ENCODE measurements at places on chromosomes 2 and 18. TPM values are rescaled to one million over a fixed set of nuclear protein-coding genes. Genes with fewer than 3 reads are reported as not detected.

The REG1B gene
- total RNA-seq = not detected

- DNase-seq = no peak
Measured at GRCh38 chr2:29220506-29221270, 105.5 kb downstream of the CLIP4 start.

GRCh38 chr2:16013359-16013911 is 73.1 kb downstream of the MYCN start:
- DNase-seq = no peak

DNA sequence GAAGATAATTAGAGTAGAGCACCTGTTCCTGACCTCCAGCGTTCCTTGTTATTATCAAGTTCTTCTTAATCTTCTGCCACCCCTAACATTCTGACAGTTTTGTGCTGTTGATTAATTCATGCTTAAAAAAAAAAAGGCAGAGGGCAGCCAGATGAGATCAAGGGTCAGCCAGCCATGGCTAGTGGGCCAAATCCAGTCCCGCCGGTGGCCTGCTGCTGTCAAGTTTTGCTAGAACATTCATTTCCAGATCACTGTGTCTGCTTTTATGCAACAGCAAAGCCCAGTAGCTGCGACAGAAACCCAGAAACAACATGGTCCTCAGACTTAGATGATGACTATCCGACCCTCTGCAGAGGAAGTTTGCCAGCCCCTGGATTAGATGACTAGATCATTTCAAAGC is 101.6 kb downstream of the RNF144A start:
- no peak for DNase-seq

DNA sequence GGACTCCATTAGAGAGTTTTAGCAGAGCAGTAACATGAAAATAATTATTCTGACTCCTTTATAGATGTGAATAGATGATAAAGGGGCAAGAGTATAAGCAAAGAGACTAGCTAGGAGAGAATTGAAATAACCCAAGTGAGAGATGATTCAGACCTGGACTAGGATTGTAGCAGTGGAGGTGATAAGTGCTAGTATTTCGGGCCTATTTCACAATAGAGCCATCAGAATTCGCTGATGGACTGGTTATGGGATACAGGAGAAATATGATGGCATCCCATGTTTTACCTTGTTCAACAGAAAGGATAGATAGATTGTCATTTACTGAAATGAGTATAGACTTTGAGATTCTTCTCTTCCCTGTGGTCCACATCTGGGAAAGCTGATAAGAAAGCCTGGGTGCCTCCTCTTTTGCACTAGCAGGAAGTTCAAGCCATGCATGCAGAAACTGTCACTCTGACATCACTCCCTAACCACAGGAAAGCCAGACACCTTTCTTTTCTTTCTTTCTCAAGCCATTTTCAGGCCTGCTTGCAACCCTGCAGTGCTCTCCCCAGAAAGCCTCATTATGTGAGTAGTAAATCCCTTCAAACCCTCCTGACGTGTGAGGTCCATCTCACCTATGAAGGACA is 25.3 kb downstream of the DYNAP start:
- no peak for DNase-seq

- DNase-seq = no peak
Measured at GRCh38 chr2:241194811-241195210, 6.3 kb downstream of the ANO7 start.

GRCh38 chr2:147424766-147425165 is 420.1 kb upstream of the ACVR2A start:
- DNase-seq = no peak

- DNase-seq = no peak
Measured at GRCh38 chr18:3119401-3120341, 100.1 kb downstream of the MYOM1 start.

DNA sequence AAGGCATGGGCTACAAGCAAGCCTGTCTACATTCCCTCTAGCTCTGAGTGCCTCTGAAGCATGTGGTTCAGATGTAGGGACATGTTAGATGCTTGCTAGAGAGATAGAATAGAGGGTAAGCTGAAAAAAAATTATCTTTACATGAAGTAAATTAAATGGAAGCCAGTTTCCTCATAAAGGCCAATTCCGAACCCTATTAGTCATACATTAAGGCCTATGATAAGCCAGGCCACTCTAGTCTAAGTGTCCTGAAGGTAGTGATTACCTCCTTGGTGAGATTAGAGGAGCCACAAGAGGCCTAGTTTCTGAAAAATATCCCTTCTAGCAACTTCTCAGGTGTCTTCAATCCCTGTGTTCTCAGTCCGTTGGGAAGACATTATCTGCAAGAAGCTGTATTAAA is 72.4 kb upstream of the NPAS2 start:
- no peak for DNase-seq

DNA sequence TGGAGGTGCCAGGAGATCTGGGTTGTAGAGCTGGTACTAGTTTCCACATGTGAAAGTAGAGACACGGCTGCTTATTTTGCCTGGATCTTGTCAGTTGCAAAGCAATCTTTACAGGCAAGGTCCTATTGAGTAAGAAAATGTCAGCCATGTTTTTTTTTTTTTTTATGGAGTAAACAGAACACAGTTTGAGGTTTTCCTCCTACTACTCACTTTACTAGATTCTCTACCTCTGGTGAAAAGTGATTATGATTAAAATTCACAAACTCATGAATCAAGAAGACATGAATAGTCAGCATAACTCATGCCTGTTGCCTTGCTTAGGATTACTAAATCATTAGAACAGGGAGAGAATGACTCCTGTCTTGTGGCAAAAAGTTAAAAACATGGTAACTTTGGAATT is 70.1 kb upstream of the PNPT1 start:
- no peak for DNase-seq

DNA sequence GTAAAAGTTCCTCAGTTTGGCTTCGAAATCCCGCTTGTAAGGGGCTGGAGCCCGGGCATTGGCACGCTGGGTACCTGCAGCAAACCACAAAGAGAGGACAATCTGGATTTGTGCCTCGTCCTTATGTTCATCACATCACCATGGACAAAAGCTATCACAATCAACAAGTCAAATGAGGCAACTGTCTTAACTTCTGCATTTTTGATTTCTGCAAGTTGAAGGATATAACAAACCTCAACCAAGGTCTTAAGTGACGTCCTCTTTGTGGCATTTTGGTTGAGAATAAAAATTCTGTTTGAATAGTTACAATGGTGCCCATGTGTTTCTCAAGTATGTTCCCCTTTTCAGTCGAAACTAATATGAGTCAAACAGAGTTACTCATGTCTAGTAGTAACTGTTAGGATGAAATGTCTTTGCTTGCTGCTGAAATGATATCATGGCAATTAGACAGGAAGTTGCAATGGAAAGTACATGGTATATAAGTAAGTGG is 70.8 kb upstream of the STK17B start:
- DNase-seq = peak; percentile 69

GRCh38 chr2:175580652-175581051 is 399.1 kb upstream of the ATP5MC3 start:
- DNase-seq = no peak

All from OCI-LY7 (cell line).